Adipose tissue (tissue), 3 donors: ENCODE measurements at places on chromosomes 6 and 20. TPM values are rescaled to one million over a fixed set of nuclear protein-coding genes. Genes with fewer than 3 reads are reported as not detected.

Gene KIF6
- polyA plus RNA-seq, result 0.10 TPM

Gene SLC17A2
- polyA plus RNA-seq, result not detected

Gene CST11
- polyA plus RNA-seq, result not detected

Gene PLN
- 8.3 TPM for polyA plus RNA-seq

Gene CCDC167
- 18.8 TPM for polyA plus RNA-seq

Gene THBD
- 7.5 TPM for polyA plus RNA-seq

Gene NRN1
- polyA plus RNA-seq, result 25.9 TPM

Gene PRDM13
- 0.02 TPM for polyA plus RNA-seq

Gene AIF1
- 180 TPM for polyA plus RNA-seq

Gene FOXC1
- polyA plus RNA-seq, result 5.5 TPM

Gene SNX9
- 49.4 TPM for polyA plus RNA-seq

Gene BPIFB1
- 0.39 TPM for polyA plus RNA-seq
